Tibial artery (tissue), 4 donors: ENCODE measurements at places on chromosomes 13 and 19.

DNA sequence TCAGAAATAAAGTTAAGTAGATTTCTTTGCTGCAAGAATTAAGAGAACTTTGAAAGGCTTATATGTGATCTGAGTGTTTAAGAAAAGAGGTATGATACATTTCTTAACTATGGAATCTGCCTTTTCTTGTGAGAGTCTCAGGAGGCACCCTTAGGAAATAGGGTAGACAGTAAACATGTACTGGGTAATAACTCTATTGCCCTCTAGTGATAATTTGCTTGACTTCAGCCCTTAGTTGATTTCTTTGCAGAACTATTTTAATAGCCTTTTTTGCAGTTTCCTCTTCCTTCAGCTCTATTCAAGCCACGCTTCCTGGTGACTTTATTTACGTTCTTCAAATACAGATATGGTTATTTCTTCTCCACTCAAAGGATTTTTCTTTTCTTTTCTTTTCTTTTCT, 37.0 kb upstream of the CCNA1 start:
- DNase-seq: no peak

DNA sequence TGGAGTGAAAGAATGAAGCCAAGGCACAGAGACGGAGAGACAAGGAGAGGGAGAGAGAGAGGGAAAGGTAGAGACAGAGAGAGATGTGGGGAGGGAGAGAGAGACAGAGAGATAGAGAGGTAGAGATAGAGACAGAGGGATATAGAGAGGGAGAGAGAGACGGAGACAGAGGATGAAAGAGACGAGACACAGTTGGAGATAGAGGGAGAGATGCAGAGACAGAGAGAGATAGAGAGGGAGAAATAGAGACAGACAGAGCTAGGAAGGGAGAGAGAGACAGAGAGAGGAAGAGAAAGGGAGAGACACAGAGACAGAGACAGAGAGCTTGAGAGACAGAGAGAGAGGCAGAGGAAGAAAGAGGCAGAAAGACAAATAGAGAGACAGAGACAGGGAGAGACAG, 4.5 kb upstream of the CSNK1G2 start:
- DNase-seq: no peak

DNA sequence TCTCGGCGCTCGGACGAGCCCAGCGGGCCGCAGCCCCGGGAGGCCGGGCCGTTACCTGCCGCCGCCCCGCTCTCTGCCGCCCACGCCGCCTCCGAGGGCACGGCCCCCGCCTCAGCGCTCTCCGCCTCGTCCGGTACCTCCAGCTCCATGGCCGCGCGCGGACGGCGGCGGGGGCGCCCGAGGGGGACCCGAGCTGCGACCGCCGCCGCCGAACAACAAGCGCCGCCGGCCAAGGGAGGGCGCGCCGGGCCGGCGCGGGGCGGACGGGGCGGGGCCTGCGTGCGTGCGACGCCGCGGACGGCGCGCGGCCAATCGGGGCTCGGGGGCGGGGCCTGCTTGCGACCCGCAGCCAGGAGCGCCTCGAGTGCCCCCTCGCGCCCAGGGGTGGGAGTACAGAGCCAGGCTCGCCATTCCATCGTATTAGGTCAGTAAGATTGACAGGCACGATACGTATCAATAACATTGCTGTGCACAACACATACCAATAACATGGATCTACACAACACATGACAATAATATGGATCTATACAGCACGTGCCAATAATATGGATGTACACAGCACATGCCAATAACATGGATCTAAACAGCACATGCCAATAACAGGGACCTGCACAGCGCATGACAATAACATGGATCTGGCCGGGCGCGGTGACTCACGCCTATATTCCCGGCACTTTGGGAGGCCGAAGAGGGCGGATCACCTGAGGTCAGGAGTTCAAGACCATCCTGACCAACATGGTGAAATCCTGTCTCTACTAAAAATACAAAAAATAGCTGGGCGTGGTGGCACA, at the start of gene PIP5K1C:
TSS of gene PIP5K1C (minus strand) at position 227 of the 791 bp plus-strand sequence. CDS start at position 149, 78 bp downstream.
- DNase-seq: peak; percentile 82

DNA sequence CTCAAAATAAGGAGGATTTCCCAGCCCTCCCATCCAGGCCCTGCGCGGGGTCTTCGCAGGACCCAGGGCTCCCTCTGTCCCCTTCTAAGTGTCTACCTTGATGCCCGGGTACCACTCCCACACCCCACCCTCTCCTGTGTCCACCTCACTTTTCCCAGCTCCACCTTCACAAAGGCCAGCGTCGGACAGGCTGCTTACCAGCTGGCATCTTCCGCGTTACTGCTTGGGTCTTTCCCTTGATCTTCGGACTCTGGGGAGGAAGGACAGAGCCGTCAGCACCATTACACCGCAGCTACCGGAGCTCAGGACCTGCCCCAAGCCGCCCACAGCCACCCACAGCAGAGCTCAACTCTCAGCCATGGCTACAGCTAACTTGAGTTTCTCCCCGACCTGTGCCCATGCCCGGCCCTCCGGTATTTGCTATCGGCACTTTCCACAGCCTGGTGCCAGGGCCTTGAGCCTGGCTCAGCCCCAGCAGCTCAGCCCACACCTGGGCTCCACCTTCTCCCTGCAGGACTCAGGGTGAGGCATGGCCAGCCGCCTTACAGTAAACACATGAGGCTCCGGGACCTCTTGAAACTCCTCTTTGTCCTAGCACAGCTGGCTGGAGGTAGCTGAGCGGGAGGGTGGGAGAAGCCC, 3.8 kb downstream of the C13orf46 start:
- DNase-seq: no peak

GRCh38 chr19:518598-519231, 11.4 kb downstream of the TPGS1 start:
- DNase-seq: no peak

GRCh38 chr13:37274569-37275497, 169.4 kb upstream of the CSNK1A1L start:
- no peak for DNase-seq

DNA sequence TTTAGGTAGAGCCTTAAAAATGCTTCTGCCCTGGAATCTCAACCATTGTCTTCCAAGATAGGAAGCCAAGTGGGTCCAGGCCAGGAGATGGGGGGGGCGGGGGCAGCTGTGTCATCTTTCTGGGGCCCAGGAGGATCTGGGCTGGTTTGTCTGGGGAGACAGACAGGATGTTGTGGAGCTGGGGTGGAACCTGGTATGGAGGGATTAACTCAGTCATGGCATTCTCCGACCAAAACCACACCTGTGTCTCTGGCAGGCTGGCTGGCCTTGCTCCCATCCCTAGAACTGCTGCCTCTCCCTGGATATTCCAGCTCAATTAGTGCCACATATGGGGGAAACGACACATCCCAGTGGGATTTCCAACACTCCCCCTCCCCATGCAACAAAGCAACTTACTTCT, 2.7 kb upstream of the MAP2K7 start:
- DNase-seq: no peak

GRCh38 chr13:113397608-113398425, 33.9 kb upstream of the GRTP1 start:
- peak; percentile 45 for DNase-seq

GRCh38 chr13:95360464-95361097, 59.3 kb upstream of the ABCC4 start:
- DNase-seq: no peak

GRCh38 chr13:49319551-49319950, 71.8 kb downstream of the CDADC1 start:
- DNase-seq: no peak

- DNase-seq: no peak
These were observed 81.2 kb downstream of the NHLRC3 start for GRCh38 chr13:39119422-39119821.

DNA sequence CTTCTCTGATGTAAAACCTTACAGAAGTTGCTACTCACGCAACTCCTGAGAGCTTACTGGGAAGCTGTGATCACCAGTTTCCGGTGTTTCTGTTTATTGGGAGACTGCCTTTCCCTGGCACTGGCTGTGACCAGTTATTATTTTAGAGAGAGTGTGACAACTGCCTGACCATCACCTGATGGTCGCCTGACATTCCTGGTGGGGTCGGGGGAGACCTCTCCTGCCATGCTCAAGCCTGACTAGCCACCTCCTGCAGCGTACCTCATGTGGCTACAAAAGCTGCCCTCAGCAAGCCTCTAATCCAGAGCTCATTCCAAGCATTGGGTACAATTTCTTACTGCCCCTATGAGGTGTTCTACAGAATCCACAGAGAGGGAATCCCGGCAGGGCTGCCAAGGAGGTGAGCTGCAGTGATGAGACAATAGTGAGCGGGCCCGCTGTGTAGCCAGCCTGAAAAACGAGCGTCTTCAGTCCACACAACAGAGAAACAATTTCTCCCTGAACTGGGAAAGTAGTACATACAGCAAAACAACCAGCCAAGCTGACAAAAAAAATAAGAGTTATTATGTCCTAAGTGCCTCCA, 28.7 kb downstream of the GJA3 start:
- no peak for DNase-seq

DNA sequence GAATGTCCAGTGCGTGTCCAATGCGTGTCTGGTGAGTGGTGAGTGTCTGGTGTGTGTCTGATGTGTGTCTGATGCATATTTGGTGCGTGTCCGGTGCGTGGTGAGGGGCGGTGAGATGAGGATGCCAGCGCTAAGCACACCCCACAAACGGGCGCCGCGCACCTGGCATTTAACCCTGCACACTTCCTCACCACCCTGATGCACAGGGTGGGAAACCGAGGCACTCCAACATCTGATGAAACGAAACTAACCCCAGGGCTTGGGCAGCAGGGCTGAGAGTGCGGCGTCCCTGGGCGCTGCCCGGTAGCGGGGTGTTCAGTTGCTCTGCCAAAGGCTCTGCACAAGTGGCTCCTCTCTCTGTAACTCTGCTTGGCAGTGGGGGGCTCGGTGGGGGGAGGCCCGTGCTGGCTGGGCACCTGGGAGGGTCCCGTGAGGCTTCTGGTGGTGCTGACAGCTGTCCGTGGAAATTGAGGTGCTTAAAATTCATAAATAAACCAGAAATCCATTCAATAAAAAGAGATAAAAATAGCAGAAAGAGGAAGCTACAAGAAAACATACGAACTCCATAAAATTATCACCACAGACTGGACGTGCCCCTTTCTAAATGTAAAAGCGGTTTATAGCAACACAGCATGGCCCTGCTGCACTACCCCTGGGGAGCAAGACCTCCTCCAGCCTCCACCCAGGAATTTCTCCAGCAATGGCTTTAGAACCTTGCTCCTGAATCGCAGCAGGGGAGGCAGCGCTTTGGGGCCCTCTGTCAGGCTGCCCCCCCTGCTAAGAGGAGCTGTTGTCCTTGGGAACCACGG, 76.0 kb downstream of the RASA3 start:
- no peak for DNase-seq

DNA sequence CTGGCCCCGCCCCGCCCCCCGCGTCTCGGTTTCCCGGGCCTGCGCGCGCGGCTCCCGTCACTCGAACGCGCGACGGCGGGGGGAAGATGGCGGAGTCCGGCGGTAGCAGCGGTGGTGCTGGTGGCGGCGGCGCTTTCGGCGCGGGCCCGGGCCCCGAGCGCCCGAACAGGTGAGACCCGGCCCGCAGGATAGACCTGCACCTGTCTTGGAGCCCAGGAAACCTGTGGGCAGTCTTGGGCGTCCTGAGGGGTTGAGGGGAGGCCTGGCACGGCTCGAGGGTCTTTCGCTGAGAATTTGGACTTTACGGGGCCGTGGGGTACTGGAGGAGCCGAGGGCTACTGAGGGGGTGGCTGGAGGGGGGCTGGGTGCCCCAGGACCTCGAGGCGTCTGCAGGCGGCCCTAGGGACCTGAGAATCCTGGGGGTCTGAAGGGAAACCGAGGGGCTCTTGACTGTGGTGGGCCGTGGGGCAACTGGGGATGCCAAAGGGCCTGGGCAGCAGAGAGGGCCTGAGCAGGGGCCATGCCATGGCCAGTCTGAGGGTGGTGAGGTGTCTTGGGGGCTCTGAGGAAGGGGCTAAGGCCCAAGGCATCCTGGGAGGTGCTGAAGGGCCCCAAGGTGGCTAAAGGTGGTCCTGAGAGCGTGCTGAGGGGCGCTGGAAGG, at the start of gene KLHL26:
TSS of gene KLHL26 (plus strand) at position 60 of the 661 bp plus-strand sequence. CDS start at position 87, 27 bp downstream.
- DNase-seq: peak; percentile 79

GRCh38 chr13:21850013-21851006, 179.4 kb downstream of the FGF9 start:
- DNase-seq: no peak

- no peak for DNase-seq
These were observed 89.6 kb upstream of the RXFP2 start for GRCh38 chr13:31649766-31650165.

- DNase-seq: no peak
These were observed 63.8 kb downstream of the CHST8 start for GRCh38 chr19:33685541-33685940.

GRCh38 chr19:7926021-7926726, at the start of gene CTXN1:
TSS of gene CTXN1 (minus strand) at chr19:7926135. CDS start at chr19:7925538, 597 bp downstream.
- peak; percentile 84 for DNase-seq

DNA sequence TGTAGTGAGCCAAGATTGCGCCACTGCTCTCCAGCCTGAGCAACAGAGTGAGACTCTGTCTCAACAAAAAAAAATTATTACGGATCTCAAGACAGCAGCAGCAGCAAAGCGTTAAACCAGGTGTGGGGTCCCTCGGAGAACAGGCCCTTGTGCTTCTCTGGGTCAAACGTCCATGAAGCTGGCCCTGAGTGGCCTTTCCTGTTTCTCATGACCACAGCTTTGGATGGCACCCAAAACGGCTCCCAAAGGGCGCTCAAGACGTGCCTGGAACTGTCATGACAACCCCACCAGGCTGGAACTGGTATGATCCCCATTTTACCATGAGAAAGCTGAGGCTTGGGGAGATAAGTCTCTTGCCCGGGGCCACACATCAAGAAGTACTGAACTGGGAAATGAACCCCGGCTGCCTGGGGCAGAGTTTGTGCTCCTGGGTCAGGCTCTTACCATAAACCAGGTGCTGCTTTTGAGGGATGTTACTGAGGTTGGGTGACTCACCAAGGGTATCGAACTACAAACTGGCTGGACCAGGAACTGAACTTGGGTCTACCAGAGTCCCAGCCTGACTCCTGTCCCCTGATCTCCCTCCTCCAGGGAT, 11.6 kb upstream of the SAMD1 start:
- DNase-seq: no peak

DNA sequence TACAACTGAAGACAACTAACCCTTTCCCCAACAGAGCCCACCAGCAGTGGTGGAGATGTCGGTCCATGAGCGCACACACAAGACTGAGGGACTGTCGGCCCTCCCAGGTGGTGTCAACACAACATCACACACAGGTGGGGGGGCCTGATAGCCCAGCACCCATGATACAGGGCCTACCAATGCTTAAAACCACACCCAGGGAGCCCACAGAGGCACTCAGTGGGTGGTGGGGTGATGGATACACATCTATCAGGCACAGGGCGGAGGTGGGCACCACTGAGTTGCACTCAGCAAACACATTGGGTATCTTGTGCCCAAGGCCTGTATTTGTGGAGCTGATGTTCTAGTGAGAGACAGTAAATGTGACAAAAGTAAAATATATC, 7.0 kb upstream of the ZFP36 start:
- DNase-seq: no peak

DNA sequence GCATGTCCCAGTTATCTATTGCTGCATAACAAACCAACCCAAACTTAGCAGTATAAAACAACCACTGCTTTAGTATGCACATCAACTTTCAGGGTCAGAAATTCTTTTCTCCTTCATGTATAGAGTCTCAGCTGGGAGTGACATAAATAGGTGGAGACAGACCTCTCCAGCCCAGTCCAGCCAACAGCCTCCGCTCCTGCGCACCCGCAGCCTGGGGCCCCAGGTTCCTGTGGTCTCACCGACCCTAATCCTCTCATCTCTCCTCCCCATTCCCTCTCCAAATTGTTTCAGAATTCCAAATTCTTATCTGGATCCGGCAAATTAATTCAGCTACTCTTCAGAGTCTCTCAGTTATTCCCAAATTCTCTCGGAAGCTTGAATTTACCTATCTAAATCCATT, 522 bp upstream of the ATP12A start:
- DNase-seq: no peak

GRCh38 chr13:44662515-44662914, 86.4 kb upstream of the TSC22D1 start:
- no peak for DNase-seq
